ENCODE measurements at places on chromosomes 12 and 14.

- no peak for DNase-seq
Measured at GRCh38 chr12:109289551-109289950, 19.5 kb downstream of the FOXN4 start.

- DNase-seq: no peak
Measured at GRCh38 chr14:104313674-104314073, 175.3 kb downstream of the KIF26A start.

GRCh38 chr12:109624467-109624866 is 50.9 kb downstream of the MVK start:
- DNase-seq: no peak

- no peak for DNase-seq
Measured at GRCh38 chr14:91934554-91935285, 12.8 kb downstream of the FBLN5 start.

DNA sequence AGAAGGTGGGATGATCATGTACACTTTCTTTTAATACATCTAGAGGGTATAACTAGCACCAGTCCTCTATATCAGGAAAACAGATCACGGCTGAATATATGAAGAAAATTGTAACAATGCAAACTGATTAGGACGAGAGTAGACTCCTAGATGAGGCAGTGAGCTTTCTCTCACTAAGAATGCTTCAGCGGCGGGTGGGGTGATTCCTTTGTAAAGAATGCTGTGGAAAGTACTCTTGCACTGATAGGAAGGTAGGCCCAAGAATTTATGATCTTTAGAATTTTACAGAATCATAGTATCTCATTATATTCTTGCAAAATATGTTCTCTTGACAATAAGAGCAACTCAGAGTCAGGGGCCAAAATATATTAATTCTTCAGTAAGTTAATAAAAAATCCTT is 133.0 kb downstream of the LMNTD1 start:
- no peak for DNase-seq

GRCh38 chr14:54219261-54220070 is 177.3 kb upstream of the CDKN3 start:
- DNase-seq: no peak

DNA sequence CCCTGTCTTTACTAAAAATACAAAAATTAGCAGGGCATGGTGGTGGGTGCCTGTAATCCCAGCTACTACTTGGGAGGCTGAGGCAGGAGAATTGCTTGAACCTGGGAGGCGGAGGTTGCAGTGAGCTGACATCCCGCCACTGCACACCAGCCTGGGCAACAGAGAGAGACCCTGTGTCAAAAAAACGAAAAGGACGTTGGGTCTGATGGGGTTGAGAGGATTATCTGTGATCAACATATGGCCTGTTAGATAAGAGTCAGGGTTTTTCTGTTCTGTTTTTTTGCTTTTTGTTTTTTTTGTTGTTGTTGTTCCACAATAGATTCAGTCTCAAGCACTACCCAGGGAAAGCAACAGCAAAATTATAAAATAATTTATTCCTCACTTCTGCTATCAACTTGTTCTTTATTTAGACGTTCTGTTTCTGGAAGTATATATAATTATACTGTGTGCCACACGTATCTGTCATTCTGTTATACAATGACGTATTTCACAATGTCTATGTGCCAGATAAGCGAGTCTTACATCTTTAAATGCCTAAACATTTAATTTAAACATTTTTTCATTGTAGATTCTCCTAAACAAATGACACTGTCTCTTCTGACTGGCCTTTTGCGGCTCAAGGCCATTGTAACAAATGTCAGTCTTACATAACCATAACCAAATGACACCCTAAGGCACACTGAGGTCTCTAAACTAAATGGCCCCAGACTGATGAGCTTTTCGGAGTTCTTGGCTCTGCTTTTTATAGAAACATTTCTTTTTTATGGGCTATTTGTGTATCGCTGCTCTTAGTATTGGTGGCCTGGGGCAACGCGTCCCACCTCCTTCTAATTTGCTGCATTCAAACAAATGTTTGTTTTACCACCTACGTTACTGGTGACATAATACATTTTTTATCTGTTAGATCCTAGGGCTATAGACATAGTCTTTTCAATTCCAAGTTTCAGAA is 7.2 kb upstream of the P2RX4 start:
- DNase-seq: no peak

- no peak for DNase-seq
Measured at GRCh38 chr12:48717252-48717695, 767 bp upstream of the CCNT1 start.

DNA sequence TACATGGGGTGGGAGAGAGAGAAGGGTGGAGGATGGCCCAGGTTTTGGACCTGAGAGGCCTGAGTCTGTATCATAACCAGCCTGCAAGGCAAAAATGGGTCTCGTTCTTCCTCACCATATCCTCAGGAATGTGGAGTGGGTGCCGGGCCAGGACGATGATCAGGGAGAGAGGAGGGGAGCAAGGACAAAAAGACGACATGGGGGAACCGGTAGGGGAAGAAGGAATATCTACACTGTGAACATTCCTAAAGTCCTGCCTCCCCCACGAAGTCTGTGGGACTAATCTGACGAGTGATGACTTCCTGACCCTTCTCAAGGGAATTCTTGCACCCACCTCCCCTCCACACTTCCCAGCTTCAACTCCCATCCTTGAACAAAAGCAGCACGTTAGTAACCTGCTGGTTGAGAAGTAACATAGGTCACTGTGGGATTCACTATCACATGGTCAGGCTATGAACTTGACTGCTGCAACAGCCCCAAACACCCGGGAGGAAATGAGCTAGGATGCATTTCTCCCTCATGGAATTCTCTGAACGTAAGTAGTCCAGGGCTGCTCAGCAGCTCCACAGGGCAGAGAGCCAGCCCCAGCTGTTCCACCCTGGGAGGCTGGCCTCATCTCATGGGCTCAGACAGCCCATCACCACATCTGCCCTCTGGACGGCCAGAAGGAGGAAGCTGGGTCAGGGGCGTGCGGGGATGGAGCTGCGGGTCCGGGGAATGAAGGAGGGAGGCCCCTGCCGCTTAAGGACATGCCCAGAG is 36.8 kb upstream of the VWF start:
- DNase-seq: peak; percentile 60

DNA sequence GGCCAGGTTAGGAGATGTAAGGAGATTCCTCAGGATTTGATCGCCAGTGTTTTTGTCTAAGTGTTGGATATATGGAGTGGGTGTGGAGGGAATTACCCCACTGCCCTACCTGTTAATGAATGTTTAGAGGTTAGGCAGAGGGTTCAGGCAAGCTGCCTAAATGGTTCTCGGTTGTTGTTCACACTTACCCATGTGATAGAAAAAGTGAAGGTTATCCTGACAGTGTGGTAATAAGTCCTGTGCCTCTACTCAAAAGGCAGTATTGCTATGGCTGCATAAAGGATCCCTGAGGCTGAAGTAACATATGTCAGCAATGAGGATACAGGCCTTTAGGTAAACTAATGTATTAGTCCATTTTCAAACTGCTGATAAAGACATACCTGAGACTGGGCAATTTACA is 112.0 kb downstream of the GPHN start:
- DNase-seq: no peak

GRCh38 chr14:104341532-104342434 is 203.4 kb downstream of the KIF26A start:
- DNase-seq: no peak

DNA sequence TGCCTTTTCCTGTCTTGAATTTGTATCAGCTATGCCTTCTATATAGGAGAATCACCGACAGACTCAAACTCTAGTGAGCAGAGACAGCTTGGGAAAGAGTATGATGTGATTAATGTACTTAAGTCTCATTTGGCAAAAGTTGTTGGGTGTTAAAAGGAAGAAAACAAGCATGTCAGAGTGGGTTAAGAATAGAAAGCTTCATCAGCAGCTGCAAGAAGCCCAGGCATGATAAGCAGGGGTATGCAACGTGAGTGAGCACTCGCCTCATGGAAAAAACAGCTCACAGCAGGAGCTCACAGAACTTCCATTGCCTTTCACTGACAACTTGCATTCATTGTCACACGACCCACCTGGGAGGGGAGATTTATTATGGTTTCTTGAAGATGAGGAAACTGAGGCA is 35.9 kb upstream of the WNK1 start:
- DNase-seq: no peak

DNA sequence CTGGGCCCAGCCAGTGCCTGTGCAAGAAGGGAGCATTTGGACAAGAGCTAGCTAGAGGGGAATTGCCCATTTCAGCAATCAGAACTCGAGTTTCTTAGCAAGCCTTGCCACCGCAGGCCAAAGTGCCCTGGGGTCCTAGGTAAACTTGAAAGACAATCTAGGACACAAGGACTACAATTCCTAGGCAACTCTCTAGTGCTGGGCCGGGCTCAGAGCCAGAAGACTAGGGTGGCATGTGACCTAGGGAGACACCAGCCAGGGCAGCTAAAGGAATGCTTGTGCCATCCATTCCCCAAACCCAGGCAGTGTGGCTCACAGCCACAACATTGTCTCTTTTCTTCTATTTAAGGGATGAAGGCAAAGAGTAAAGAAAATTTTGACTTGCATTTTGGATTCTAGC is 205.0 kb downstream of the BMP4 start:
- no peak for DNase-seq

DNA sequence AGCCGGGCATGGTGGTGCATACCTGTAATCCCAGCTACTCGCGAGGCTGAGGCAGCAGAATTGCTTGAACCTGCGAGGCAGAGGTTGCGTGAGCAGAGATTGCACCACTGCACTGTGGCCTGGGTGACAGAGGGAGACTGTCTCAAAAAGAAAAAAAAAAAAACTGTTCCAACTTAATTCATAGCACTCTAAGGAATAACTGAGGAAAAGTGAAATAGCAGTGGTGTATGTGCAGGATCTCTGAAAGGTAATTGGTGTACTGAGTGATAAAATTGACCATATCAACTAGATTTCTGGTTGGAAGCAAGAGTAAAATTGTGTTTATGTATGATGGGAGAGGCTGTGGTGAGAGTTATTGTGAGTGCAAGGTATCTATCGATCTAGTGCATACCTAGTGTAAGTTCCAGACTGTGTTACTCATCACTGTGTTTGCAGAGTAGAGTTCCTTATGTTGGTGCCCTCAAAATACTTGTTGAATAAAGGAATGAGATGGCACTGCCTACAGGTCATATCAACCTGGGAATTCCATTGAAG is 6.3 kb downstream of the CAND1 start:
- no peak for DNase-seq

DNA sequence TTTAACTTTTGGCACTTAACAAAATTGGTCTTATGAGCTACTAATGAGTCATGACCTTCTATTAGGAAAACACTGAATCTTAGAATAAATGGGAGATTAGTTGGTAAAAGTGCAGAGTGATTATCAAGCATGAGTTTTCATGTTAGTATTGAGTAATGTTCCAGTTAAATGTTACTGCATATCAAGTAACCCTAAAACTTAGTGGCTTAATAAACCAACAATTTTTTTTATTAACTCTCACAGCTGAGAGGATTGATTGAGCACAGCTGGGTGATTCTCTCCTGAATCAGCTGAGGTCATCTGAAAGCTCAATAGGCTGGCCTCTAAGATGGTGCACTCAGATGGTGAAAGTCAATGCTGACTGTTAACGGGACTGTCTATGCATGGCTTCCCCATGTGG is 248.6 kb downstream of the BCL11B start:
- no peak for DNase-seq

GRCh38 chr12:77772676-77773298 is 57.9 kb upstream of the NAV3 start:
- peak; percentile 26 for DNase-seq

GRCh38 chr12:46701356-46701755 is 124.4 kb downstream of the SLC38A4 start:
- DNase-seq: no peak

- DNase-seq: no peak
Measured at GRCh38 chr12:11798006-11798708, 148.7 kb downstream of the ETV6 start.

- DNase-seq: no peak
Measured at GRCh38 chr12:45494279-45494678, 235.2 kb upstream of the ARID2 start.

GRCh38 chr12:116954710-116955381 is 44.1 kb downstream of the FBXW8 start:
- DNase-seq: no peak

DNA sequence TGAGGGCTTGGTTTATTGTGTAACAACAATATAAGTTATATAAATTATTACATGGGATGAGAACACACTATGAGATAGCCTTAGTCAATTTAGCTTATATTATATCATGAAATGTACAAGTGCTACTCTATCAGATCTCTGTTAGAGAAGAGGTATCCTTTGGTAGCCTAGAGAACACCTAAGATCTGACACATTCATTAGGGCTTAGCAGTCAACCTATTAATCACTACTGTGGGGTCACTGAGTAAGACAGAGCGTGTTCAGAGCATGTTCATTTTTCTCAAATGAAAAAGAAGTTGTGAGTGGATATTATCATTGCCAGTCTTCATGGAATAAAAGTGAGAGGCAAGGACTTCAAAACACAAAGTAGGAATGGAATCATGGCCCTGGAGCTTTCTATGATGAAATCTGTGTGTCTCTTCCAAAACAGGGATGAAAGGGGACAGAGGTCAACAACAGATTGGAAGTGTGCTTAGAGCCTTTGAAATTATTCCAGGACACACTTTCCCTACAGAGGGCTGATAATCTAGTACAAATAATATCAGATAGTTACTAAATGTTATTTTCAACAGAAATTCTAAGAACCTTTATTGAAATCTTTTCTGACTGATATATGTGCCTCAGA is 114.3 kb downstream of the SLC16A7 start:
- DNase-seq: no peak

- no peak for DNase-seq
Measured at GRCh38 chr14:40656311-40656710, 950.4 kb upstream of the LRFN5 start.

GRCh38 chr14:56885825-56886224 is 75.5 kb upstream of the OTX2 start:
- DNase-seq: no peak

GRCh38 chr12:8829125-8829518 is 6.7 kb downstream of the A2ML1 start:
- DNase-seq: no peak

GRCh38 chr12:41142376-41142775 is 45.7 kb upstream of the PDZRN4 start:
- DNase-seq: no peak

- DNase-seq: peak; percentile 62
Measured at GRCh38 chr14:69355607-69356281, 42.4 kb downstream of the ERH start.

GRCh38 chr14:96056509-96057422 is 17.6 kb downstream of the C14orf132 start:
- no peak for DNase-seq

DNA sequence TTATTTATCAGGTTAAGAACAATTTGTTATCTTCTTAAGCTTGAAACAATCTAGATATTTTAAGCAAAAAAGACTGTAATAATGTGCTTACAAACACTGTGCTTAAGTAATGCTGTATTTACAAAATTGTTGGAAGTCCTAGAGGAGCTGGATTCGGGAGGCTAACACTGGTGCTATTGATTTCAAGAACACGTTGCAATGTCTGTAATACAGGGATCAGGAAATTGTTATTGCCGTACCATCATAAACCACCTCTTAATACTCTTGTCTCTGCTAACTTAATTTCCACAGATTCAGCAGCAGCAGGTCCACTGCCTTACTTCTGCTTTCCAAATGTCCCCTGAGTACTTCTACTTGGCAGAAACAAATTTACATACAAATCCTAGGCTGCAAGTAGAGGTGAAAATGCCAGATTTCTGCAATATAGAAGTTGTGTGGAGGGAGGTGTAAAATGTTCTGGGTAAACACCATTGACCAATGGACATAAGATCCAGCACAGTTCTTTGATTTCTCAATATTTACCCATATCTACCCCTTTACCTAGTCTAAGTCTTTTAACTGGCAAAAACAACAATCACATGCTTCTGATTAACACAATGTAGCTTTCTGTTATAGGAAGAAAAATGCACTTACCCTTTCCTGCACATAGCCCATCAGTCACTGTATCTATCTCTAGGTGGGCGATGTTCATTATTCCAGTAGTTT is 663.4 kb downstream of the TMTC2 start:
- no peak for DNase-seq

Data from skeletal muscle cell (primary cell).